ENCODE measurements at places on chromosomes 5 and 9. TPM values are rescaled to one million over a fixed set of nuclear protein-coding genes. Genes with fewer than 3 reads are reported as not detected.

DNA sequence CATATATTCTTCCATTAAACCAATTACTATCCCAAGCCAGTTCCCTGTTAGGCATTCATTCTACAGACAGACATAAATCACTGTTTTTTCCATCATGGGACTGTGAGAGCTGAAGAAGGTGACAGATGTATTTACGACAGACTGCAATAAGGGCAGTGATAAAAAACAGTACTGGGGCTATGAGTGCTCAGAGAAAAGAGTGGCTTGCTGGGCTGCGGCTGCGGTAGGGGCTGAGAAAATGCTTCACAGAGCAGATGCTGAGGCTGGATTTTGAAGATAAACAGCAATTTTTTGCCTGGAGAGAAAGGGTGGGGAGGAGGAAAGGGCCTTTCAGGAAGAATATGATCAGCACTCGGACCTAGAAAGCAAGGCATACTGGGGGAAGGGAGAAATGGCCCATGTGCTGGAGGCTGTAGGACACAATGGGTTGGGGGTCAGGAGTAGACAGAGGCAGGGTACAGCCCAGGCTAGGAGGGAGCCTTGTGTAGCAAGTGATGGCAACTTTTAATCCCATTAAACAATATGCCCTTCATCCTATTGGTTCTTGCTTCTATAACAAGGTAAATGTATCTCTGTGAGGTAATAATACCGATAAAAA lies 279.3 kb downstream of the ASTN2 start:
- no peak for DNase-seq

GRCh38 chr5:149778303-149779123 lies 48.4 kb downstream of the PPARGC1B start:
- no peak for DNase-seq

GRCh38 chr5:177496727-177497291 lies 595 bp downstream of the PDLIM7 start:
- DNase-seq = no peak

DNA sequence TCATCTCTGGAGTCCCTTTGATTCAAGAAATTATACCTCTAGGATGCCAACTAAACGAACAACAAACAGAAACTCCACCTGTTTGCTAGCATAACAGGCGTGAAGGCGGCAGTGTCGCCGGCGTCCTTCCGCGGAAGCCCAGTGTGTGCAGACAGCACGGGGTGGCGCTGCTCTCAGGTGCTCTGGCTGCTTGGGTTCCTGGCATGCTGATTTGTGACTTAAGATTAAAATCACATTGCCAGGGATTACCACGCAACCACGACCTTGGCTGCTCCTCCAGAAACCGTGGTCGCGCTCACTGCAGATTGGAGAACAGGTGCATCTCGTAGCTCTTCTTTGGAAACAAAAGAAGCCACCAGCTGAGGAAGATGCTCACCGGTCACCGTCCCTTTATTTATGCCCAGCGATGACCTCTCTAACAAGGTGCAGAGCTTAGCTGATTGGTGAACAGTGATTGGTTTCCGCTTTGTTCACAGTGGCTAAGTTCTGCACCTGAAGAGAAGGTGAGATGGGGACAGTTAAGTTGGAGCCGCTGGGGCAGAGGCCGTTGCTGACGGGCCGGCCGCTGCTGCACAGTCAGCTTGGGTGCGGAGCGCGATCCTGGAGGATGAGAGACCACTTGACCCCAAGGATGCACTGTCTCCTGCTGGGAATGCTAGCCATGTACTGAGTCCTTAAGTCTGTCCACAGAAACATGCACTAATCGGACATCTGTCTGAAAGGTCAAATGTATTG lies 232.3 kb downstream of the FANCC start:
- no peak for DNase-seq

DNA sequence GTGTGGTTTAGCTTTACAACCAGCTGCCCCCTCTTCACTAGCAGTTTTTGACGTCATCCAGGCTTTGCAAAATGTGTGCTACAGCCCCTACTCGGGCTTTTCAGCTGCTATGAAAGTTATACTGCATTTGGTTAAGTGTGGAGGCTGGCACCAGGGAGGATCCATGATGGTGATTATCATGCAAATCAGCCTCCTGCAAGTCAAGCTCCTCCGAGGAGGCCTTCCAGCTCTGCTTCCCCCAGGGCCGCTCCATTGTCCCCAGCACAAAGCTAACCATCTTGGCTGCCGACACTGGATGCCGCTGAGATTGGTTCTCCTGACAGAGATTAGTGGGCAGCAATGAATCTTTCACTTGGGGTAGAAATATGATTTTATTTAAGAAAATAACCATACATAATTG lies 159.6 kb downstream of the NR2F1-AS1 start:
- no peak for DNase-seq

DNA sequence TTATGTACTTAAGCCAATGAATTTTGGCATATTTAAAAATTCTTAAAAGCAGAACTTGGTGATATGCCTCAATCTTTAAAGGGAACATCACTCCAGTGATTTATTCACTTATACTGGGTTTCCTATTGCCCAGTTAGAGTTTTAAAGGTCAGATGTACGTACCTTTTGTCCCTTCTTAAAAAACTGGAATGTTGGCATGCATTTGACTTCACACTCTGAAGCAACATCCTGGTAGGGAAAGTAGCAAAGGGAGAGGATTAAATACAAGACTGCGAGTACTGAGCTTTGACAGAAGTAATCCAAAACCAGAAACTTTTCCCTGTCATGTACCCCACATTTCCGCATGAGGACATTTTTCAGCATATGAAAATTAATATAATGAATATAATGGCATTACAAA lies 11.7 kb downstream of the TXN start:
- no peak for DNase-seq

DNA sequence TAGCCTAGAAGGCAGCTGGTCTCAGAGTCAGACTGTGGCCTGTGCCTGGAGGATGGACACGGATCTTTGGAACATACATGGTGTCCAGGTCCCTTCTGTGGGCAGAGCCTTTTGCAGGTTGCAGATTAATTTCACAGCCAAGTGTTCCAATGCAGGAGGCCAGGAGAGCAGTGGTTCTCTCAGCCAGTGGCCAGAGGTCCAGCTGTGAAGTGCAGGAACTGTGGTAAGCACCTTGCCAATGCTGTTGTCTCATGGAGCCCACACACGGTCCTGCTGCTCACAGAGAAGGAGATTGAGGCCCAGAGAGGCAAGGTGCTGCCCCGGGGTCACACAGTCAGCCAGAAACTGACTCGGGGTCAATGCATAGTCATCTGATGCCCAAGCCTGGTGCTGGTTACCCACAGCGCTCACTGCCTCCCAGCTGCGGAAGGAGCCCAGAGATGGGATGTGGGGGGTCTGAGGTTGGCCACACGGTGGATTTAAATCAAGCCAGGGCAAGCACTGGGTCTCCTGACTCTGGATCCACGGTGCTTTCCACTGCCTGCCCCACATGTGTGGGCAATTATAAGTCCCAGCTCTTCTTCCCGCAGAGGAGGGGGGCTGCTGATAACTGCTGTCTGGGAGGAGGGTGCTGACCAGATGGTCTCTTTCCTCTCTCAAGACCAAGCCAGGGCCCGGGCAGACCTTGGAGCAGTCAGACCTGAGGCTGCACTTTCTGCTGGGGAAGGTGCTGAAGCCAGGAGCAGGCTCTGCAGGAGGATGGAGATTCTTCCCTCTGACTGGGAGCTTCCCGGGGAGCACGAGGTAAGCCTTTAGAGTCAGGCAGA lies 2.8 kb downstream of the PDGFRB start:
- DNase-seq = no peak

- DNase-seq = peak; percentile 24
Measured at GRCh38 chr5:10588779-10589447, 25.0 kb downstream of the ANKRD33B start.

DNA sequence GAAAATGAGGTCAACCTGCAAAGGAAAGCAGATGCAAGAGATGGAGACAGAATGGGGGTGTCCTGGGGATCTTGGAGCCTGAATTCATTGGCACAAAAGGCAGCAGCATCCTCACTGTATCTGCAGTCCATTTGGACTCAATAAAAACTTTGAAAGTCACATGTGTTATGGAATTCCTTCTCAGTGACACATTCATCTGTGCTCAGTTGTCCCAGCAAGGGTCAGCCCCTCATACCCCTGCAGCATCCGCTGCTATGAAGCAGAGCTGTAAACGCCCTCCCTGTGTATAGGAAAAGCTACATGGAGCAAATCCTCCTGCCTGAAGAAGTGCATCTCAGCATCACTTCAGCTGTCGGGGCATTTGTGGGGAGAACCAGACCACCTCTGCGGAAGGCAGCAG lies 14.5 kb upstream of the RARS1 start:
- DNase-seq = no peak

GRCh38 chr9:74784506-74784905 lies 103.2 kb downstream of the TRPM6 start:
- DNase-seq = no peak

DNA sequence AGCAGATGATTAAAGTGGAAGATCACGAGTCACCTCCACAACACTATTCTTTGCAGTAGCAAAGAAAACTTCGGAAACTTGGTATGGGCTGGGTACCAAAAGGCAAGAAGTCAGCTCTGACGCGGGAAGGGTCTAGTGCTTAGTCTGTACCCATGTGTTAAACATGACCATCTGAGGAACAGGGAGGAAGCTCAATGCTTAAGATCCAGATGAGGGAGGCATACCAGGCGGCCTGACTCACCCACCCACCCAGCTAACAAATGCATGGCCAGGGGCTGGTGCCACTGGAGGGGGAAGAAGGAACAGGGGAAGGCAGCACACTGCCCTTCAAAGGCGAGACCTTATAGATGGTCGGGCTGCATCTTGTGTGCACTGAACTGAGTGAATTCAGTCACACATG lies 41.8 kb downstream of the CAMSAP1 start:
- DNase-seq = no peak

DNA sequence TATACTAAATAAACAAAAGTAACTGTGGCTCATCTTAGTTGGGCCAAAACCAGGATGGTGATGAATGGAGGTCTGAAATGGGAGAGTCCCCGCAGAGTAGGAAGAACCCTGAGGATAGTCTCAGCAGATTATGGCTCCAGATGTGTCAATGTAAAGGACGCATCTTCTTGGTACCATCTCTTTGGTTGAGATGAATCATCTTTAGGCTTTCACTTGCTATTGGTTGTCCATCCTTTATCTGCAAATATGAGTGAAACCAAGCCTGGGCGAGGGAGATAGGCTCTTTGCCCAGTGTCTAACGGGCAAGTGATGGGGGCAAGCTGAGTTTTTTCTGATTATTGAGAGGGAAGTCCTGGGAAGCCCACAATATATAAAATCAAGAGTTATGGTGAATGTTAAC lies 19.4 kb upstream of the LCP2 start:
- DNase-seq = no peak

GRCh38 chr5:177509991-177510566 lies 453 bp upstream of the DOK3 start:
- peak; percentile 85 for DNase-seq

GRCh38 chr9:125896404-125896803 lies 149.2 kb downstream of the PBX3 start:
- no peak for DNase-seq

- DNase-seq = peak; percentile 33
Measured at GRCh38 chr9:27888661-27889295, 315.5 kb upstream of the C9orf72 start.

- DNase-seq = no peak
Measured at GRCh38 chr5:29899583-29899982, 1293.9 kb upstream of the CDH6 start.

GRCh38 chr5:173329491-173330337 lies 1.5 kb upstream of the STC2 start:
- DNase-seq = no peak

- DNase-seq = no peak
Measured at GRCh38 chr9:6794936-6795335, 37.2 kb downstream of the KDM4C start.

DNA sequence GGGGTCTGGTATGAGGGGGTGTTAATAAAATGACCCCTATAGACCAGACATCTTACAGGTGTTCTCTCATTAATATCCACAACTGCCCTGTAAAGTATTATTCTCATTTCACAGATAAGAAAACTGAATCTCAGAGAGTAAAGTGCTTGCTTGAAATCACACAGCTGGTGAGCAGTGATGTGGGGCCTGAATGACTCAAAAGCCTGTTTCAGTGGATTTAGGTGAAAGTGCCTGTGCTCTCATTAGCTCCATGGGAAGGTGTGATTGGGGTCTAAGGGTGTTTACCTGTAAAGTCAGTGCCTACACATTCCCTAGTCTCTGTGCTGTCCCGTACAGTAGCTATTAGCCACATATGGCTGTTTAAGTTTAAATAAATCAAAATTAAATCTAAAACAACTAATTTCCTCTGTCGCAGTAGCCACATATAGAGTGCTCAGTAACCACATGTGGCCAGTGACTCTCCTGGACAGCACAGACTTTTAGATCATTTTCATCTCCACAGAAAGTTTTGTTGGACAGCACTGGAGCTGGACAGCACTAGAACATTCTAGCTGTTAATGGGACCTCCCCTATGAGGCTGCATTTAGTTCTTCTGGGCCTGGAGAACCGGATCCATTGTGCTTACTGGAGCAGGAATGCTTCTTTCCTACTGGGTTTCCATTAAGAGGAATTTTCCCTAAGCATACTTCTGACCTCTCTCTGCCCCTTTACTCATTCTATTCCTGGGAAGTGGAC lies 52.5 kb upstream of the SEMA6A start:
- no peak for DNase-seq

DNA sequence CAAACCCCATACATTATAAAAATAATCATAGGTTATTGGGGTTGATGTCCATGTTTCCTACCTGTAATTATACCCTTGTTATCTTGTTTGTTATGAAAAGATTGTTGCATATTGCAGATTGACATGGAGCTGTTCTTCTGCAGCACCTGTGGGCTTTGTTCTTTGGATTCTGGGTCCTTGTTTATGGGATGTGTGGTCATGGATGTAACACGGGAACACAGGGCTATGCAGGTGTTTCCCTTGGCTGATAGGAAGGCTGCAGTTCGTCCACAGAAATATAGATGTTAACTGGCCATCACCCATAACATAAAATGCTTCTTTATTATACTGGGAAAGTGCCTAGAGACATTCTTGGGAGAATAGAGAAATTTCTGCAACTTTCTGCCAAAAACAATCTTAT lies 77.9 kb downstream of the FBXL7 start:
- no peak for DNase-seq

The CCNO gene
- not detected for total RNA-seq

The CCDC192 gene
- not detected for total RNA-seq

The CNTNAP3 gene
- 0.94 TPM for total RNA-seq

The PTBP3 gene
- total RNA-seq = 133 TPM

The TAF11L14 gene
- total RNA-seq = not detected

The SAPCD2 gene
- total RNA-seq = 0.39 TPM

The WNK2 gene
- not detected for total RNA-seq

The CSF2 gene
- not detected for total RNA-seq

The TAF11L10 gene
- total RNA-seq = not detected

The TMEM252 gene
- total RNA-seq = not detected

The ARSK gene
- 5.5 TPM for total RNA-seq

The PITX1 gene
- not detected for total RNA-seq

The SLC36A3 gene
- not detected for total RNA-seq

The C9orf153 gene
- 0.67 TPM for total RNA-seq

The FCN1 gene
- total RNA-seq = 2.2 TPM
